ENCODE measurements at places on chromosomes 2 and 18.

- DNase-seq, result no peak
Measured at GRCh38 chr2:107591561-107592279, 235.0 kb upstream of the RGPD4 start.

DNA sequence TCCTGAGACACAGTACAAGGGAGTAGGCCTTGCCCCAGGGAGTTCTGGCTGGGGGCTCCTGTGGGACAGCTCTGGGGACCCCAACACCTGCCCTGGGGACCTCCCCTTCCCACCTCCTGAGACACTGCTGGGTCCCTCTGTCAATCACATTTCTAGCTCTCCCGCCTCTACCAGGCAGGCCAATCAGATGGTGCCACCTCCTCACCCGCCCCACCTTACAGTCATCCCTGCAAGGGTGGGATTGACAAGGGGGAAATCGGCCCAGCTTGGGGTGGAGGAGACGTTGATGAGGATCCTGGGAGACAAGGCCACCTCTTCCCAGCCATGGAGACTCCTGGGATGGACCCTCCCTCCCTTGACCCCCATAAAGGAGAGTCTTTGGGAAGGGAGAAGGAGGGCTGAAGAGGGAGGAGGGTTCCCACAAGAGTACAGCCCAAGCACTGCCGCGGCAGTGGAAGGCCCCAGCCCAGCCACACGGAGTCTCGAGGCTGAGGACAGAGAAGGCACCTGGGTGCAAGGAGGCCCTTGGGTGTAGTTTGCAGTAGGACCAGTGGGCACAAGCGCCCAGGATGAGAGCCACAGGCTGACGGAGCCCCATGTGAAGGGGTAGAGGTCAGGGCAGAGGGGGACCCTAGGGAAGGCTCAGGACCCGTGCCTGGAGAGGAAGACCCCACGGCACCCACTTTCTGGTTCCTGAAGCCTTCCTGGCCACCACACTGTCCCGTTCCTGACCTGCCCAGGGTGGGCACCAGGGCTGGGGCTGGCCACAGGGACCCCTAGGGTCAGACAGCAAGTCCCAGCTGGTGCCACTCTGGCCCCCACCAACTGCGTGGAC is 109.9 kb upstream of the OTOS start:
- no peak for DNase-seq

DNA sequence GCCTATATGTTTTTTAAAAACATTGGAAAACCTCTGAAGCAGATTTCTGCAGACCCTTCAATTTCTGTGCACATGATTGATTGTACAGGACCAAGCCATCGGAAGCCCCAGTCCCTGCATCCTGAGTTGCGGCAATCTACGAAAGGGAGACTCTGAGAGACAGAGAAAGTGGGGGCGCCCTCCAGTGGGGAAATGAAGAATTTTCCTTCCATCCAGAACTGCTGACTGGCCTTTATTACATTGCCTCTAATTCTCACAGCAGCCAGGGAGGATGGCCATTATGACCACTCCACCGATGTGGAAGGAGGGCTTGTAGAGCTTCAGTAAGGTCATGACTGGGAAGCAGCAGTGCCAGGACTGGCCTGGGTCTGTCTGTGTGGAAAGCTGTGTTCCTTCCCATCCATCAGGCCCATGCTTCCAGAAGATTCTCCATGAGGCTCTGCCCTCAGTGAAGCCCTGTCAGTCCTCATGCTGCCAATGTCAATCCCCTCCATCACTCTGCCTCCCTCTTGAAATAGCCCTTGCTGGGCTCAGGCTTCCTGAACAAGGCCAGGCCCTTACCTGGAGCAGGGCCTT is 20.0 kb upstream of the RESP18 start:
- peak; percentile 51 for DNase-seq

DNA sequence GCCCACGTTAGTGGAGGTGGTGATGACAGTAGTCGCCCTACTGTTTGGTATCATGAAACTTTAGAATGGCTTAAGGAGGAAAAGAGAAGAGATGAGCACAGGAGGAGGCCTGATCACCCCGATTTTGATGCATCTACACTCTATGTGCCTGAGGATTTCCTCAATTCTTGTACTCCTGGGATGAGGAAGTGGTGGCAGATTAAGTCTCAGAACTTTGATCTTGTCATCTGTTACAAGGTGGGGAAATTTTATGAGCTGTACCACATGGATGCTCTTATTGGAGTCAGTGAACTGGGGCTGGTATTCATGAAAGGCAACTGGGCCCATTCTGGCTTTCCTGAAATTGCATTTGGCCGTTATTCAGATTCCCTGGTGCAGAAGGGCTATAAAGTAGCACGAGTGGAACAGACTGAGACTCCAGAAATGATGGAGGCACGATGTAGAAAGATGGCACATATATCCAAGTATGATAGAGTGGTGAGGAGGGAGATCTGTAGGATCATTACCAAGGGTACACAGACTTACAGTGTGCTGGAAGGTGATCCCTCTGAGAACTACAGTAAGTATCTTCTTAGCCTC is 16.2 kb downstream of the MSH6 start:
- DNase-seq, result no peak

DNA sequence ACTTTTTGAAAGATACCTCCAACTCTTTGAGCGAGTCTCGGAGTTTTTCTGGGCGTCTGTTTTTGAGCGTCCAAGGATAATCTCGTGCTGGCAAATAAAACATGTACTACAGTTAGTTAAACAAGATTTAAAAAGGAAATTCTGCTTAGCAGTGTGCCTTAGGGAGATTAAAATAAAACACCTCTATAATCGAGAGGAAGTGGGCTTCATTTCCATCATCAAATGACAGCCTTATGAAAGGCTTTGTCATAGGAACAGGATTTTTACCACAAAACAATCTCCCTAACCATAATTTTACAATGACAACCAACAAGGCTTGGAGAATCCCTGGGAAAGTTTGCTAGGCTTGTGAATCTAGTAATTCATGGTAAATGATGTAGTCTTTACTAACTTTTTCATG is 103.4 kb downstream of the WDPCP start:
- DNase-seq, result no peak

- DNase-seq, result no peak
Measured at GRCh38 chr2:177758591-177759371, 313.8 kb downstream of the PDE11A start.
